ENCODE measurements at places on chromosomes 6 and 20.

DNA sequence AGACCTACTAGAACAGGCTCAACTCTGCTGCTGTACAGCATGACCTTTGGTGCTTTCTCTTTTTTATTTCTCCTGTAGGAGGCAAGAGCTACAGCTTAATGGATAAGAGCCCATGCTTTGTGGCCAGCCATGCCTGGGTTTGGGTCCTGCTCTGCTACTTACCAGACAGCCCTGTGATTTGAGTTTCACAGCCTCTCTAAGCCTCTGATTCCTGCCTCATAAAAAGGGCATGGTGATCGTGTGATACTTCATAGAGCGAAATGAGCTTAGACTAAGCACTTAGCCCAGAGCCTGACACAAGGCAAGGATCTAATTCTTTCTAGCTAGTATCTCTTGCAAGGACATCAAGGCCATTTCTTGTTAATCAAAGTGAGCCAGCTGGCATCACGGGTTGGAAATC is 19.3 kb upstream of the PDE7B start:
- DNase-seq = no peak

- no peak for DNase-seq
Measured at GRCh38 chr6:51015394-51015793, 196.7 kb downstream of the TFAP2B start.

DNA sequence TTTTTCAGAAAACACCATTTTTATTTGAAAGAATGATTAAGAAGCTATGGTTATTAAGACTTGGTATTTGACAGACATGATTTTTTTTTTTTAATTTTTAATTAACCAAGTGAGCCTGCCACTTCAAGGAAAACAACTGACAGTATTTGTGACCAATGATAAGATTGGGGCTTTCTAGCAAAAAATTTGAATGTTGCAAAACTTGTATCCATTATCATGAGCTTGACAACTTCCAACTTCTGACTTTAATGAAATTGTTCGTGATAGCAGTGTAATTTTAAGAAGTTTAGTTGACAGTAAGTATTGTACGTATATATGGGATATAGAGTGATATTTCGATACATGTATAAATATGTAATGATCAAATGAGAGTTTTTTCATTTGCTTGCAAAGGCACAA is 21.6 kb upstream of the POM121L2 start:
- no peak for DNase-seq

GRCh38 chr6:166285233-166285632 is 23.0 kb downstream of the PRR18 start:
- DNase-seq = no peak

- no peak for DNase-seq
Measured at GRCh38 chr6:168121303-168121665, 42.3 kb upstream of the FRMD1 start.

DNA sequence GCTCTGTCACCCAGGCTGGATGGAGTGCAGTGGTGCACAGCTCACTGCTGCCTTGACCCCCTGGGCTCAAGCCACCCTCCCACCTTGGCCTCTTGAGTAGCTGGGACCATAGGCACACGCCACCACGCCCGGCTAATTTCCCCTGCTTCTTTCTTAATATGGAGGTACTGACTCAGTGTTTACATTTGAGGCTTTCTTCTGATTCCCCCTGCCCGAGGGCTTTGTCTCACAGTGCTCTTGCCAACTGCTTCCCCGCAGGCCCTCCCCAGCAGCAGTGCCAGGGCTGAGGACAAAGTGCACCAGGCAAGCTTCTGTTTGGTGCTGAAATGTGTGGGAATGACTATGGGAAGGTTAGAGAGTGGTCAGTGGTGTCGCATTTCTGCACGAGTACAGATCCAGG is 34.8 kb downstream of the NR2E1 start:
- no peak for DNase-seq

Data from left hindlimb (tissue), 1 donor.